NCI-H1092 treated with DMSO at 0.1 percent for 48 hours (cell line): ENCODE measurements at places on chromosomes 16 and 17.
A peak's percentile ranks its signal among the peaks of the same experiment; 100 is the strongest.

- no peak for DNase-seq
Measured at GRCh38 chr17:34606763-34607162, 27.4 kb downstream of the TMEM132E start.

- DNase-seq = peak; percentile 59
Measured at GRCh38 chr17:80146121-80147034, 550 bp downstream of the EIF4A3 start.

GRCh38 chr17:7352503-7352889 is 534 bp downstream of the KCTD11 start:
- DNase-seq = no peak

- no peak for DNase-seq
Measured at GRCh38 chr17:12734926-12735325, 54.4 kb upstream of the ARHGAP44 start.

- no peak for DNase-seq
Measured at GRCh38 chr17:1709971-1710806, at the start of gene TLCD2. Gene TLCD2 (minus strand): TSS chr17:1710377. CDS start chr17:1710242, 135 bp downstream.

- DNase-seq = peak; percentile 58
Measured at GRCh38 chr17:32007463-32008298, 498 bp downstream of the LRRC37B start.

DNA sequence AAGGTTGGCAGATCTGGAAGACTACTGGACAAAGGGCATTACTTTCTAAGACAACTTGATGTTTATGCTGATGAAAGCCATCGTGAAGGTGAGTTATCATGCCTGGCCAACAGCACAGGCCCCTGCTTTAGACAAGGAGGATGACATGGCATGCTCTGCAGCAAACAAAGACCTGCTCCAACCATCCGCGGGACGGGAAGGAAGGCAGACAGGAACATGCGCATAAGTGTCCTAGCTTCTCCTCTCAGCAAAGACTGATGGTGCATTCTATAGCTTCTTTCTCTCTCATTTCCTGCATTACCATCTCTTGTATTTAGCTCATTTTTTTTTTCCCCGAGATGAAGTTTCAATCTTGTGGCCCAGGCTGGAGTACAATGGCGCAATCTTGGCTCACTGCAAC is 5.4 kb downstream of the NPLOC4 start:
- DNase-seq = no peak

DNA sequence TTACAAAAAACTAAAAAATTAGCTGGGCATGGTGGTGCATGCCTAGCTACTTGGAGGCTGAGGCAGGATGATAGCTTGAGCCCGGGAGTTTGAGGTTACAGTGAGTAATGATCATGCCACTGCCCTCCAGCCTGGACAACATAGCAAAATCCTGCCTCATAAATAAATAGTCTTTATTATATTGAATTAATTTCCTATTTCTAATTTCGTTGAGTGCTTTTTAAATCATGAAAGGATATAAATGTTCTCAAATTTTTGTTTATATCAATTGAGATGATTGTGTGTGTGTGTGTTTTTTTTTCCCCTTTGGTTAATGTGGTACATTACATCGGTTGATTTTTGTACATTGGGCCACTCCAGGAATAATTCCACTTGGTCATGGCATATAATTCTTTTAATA is 32.0 kb upstream of the AQP8 start:
- DNase-seq = no peak

GRCh38 chr16:35631261-35631945 is 2172.0 kb downstream of the TP53TG3F start:
- DNase-seq = no peak

GRCh38 chr17:63189930-63190329 is 223.9 kb downstream of the TANC2 start:
- DNase-seq = no peak
